CD4-positive, alpha-beta T cell treated with Interferon gamma for 1 hour (primary cell): ENCODE measurements at places on chromosomes 12 and 14.

DNA sequence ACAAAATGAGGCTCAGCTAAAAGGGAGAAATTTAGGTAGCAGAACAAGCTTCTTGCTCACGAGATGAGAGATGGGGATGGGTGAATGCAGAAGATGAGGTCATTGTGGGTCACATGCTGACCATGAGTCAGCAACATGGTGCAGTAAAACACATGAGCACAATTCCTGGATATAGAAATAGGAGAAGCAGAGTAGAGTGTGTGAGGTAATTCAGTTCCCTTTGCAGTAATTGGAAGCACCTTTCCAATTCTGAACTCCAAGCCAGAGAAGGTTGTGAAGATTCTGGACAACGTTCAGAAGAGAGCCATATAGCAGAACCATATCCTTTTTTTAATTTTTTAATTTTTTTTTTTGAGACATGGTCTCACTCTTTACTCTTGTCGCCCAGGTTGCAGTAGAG is 62.0 kb upstream of the LMNTD1 start:
- DNase-seq = no peak

DNA sequence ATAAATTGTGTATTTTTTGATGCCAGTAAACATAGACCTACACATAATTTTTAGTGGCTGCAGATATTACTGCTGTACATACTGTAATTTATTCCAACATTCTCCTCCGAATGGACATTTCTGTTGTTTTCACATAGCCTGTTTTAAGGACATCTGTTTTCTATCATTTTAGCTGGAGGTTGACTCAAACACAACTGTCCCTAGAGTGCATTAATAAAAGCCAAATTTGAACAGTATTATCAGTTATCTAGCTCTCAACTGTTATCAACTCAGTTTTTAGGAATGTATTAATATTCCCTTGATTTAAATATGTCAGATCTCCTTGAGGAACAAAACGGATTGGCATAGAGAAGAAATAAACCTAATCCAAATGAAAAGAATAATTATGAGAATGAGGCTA is 17.2 kb upstream of the PIWIL1 start:
- DNase-seq = no peak

DNA sequence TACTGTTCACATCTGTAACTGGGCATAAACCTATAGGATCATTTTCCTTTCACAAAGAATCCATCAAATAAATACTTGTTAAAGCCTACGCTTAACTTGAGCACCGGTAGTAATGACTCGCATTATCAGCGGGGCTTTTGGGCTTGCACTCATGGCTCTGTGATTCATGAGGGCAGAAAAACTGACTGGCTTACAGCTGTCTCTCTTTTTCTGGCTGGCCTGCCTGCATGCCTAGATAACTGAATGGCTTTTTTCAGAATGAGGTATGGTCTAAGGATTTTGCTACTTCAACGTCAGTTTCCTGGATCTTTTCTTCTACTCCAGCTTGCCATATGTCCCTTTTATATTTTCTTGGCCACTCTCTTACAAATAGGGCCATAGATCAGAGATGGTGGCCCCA is 531.1 kb downstream of the NRXN3 start:
- no peak for DNase-seq

DNA sequence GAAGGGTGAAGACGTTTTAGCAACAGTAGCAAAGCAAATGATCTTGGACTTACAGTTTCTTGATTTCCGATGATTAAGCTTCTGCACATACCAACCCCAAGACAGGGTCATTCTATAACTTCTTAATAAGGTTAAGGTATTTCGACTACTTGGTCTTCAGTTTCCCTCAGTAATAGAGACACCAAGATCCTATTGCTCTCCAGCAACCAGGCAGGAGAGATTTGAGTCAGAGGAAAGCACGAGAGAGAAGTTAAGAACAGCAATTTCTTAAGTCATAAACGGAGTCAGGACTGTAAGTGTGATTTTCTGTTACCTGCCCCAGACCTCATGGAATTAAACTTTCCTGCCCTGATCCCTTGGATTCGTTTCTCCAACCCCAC is 215.6 kb downstream of the TTC8 start:
- DNase-seq = no peak

DNA sequence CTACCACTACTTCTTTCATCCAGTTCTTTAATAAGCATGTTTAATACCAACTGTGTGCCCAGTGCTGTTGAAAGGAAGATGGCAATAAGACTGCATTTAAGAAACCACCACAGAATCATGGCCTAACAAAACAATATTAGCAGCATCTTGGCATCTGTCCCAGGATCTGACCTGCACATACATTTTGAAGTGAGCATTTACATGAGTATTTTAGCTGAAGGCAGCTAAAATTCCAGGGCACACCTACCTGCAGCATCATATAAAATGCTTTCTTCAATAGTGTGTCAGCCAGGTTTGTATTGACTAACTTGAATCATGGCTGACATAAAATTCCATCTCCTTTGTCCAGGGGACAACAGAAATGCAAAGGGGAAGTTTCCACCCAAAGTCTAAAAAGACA is 65.0 kb upstream of the ARHGAP5 start:
- DNase-seq = no peak

GRCh38 chr12:49154221-49154620 is 23.0 kb upstream of the TUBA1B start:
- no peak for DNase-seq

- no peak for DNase-seq
These were observed 151.6 kb downstream of the SYT1 start for GRCh38 chr12:79016181-79016580.

DNA sequence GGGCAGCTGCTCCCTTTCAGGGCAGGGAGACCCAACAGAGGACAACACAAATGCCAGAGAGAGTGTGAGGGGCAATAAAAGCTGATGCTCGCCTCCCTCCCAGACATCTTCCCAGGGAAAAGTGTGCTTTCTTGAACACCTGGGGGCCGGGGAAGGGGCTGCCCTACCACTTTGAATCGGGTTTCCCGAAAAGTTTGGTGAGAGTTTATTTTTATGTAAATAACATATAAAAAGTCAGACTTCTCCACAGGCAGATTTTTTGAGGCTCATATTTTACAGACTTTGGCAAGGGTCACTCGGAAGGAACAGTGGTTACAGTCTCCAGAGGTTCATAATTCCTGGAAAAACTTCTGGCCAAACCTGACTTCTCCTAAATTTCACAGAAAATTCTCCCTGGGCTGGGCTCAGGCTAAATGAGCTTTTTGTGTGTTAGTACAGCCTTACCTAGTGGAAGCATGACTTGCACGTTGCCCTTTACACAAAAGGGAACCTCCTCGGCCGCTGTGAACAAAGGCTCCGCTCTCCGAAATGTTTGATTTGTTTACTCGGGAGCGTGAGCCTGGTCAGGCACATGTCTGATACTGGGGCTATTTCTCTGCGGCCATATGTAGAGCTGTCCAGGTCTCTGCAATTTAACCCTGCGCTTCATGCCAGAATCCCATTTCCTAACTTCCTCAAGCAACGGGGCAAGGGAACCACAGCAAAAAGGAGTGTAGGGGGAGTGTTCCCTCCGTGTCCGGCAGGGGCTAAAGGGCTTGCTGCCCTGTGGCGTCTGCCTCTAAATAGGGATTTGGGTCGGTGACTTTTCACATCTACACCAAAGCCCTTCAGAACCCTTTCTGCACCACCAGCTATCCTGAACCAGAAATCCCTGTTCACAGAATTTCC is 3.4 kb downstream of the RTL1 start:
- no peak for DNase-seq
